ENCODE measurements at places on chromosomes 12 and 14.

GRCh38 chr14:20489093-20489994 lies 16.0 kb upstream of the RNASE10 start:
- DNase-seq = no peak

DNA sequence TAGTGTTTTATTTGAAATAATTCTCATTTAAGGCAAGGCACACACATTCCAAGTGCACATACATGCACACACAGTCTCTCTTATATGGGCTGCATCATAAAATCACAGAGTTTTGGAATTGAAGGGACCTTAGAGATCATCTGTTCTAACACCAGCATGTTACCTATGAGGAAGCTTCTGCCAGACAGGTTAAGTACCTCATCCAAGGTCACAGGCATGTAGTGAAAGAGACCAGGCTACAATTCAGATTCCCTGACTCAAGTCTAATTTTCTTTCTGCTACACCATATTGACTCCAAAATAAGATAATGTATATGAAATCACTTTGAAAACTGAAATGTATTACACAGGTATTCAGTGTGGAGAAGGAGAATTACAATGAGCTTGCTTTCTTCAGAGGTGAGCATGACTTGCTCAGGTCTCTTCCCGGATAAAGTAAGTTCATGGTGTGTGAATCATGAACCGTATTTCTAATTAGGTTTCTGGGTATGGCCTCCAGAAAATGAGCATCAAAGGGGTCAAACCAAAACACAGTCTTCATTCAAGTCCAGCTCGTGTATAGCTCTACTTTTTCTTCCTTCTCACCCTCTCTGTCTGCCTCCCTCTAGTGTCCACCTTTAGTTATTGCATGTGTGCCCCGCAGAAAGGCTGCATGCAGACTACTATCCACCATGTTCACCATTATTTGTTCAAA lies 411.9 kb downstream of the FUT8 start:
- peak; percentile 12 for DNase-seq

DNA sequence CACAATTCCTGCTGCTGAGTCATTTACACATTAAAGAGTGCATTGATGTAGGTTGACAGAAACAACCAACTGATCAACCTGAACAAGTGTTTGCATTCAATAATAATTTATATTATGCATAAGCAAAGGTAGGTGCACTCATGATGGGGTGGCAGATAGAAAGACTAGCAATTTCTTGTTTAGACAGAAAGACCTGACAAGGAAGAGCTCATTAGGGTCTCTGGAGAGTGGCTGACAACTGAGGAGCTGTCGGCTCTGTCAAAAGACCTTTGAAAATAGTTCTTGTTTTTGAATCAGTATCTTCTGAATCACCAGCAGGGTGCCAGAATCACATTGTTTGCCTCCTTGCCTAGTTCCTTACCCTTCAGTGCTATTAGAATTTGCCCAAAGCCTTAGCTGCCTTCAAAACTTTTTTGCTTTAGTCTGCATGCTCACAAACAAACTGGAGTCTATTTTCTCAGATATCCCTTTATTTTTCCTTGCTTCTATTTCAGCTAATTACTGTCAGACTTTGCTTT lies 234.7 kb downstream of the BTG1 start:
- DNase-seq = no peak

DNA sequence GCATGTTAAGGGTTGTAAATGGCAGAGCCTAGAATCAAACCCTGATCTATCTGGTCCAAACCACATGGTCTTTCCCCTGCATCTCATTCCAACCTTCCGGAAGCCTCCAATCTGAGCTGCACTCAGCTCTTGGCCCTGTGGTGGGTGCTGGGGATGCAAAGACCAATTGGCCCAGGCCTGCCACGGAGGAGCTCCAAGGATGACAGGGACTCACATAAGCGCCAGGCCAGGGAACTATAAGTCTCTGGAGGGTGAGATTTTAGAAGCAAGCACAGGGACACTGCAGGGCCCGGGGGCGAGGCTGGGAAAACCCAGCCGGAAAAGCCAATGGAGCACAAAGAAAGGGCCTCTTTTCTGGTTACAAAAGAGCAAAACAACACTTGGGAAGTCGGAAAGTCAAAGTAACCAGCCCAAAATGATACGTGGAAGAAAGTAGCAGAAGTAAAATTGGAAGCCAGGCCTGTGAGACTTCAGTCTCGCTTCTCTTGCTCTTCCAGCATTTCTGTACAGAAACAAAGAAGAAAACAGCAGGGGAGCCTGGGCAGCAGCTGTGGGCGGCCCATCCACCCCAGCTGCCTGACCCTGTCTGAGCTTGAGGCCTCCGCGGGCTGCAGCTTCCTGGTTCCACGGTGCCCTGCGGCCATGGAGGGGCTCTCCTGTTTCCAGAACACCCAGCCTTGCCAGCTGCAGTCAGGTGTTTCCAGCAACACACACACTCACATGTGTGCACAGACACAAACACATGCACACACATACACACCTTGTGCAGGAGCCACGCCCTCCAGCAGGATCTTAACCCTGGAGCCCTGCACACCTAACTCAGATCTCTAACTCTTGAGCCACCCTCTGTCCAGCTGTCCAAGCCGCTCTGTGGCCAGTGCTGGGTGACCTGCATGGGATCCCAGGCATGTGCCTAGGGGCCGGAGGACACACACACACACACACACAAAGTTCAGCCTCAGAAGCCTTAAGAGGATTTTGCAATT lies 178.2 kb downstream of the BCL11B start:
- no peak for DNase-seq

DNA sequence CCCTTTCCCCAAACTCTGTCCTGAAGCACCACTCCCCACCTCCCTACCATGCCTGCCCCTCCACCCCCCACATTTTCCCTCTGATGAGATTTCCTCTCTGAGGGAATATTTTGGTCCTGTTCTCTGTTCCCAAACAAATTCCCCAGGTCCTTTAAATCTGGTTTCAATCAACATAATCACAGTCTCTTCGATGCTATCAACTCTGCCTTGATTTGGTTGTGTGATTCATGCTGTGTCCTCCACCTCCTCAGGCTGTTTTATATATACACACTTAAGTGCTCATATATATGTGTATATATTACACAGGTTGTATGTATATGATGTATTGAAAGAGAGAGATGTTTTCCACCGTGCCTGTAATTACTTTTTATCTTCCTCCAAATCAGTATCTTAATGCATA lies 36.0 kb downstream of the NTF3 start:
- no peak for DNase-seq

Measured in activated naive CD4-positive, alpha-beta T cell (primary cell).